Kidney (tissue), 22 donors: ENCODE measurements at places on chromosomes 6 and 20. TPM values are rescaled to one million over a fixed set of nuclear protein-coding genes. Genes with fewer than 3 reads are reported as not detected.
A peak's percentile ranks its signal among the peaks of the same experiment; 100 is the strongest.

DNA sequence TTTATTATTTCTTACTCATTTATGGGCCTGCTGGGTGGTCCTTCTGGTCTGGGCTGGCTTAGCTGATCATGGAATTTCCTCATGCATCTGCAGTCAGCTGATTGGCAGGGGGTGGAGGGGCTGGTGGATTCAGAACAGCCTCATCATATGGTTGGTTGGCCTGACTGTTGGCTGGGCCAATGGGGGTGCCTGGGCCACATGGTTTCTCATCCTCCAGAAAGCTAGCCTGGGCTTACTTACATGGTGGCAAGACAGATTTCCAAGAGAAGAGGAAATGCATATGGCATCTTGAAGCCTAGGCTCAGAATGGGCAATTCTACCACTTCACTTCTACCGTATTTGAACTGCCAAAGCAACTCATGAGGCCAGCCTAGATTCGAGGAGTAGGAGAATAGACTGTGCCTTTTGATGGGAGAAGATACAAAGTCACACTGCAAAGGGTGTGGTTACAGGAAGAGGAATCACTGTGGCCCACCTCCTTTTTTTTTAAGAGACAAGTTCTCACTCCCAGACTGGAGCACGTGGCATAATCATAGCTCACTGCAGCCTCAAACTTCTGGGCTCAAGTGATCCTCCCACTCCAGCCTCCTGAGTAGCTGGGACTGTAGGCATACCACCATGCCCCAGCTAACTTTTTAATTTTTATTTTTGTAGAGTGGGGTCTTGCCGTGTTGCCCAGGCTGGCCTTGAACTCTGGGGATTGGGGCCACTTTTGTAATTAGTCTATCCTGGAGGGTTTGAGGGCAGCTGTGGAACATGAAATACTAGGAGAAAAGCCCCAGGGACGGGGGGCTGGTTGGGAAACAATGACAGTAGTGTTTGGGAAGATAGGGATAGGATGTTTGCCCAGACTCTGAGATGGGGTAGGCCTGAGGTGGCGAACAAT lies 47.6 kb upstream of the RNF24 start:
- H3K27ac ChIP-seq: no peak overlapping the region
- H3K4me3 ChIP-seq: no peak overlapping the region
- peaks cover 6% of the 10 kb centered on the region for H3K4me1 ChIP-seq
- H3K27me3 ChIP-seq: no peaks in the 10 kb centered on the region
- no peaks in the 10 kb centered on the region for H3K36me3 ChIP-seq

The TGM3 gene
- 0.13 TPM for total RNA-seq

DNA sequence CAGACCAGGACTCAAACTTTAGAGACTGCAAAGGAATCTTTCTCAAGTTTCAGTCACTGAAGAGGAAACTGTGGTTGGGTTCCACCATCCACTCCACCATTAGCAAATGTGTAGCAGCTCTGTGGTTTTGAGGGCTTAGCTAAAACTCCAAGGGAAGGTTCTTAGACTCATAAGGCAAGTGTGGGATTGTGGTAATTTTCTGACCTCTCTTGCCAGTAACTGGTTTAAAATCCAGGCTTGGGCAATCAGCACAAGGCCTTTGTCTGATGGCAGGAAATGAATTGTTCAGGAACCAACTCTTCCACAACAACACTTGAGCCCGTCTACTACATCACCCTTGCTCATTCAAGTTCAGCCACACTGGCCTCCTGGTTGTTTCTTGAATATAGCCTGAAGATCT lies 68.6 kb upstream of the FBXL4 start:
- H3K36me3 ChIP-seq: no peaks in the 10 kb centered on the region
- no peaks in the 10 kb centered on the region for H3K4me1 ChIP-seq
- no peak overlapping the region for H3K27ac ChIP-seq

The BPIFA1 gene
- total RNA-seq: not detected

GRCh38 chr6:15089569-15090144 lies 156.2 kb upstream of the JARID2 start:
- no peaks in the 10 kb centered on the region for H3K4me1 ChIP-seq
- no peak overlapping the region for H3K27ac ChIP-seq
- no peak overlapping the region for H3K4me3 ChIP-seq
- no peak for DNase-seq
- no peaks in the 10 kb centered on the region for H3K27me3 ChIP-seq
- H3K36me3 ChIP-seq: no peaks in the 10 kb centered on the region

The SNAP91 gene
- total RNA-seq: 0.82 TPM

DNA sequence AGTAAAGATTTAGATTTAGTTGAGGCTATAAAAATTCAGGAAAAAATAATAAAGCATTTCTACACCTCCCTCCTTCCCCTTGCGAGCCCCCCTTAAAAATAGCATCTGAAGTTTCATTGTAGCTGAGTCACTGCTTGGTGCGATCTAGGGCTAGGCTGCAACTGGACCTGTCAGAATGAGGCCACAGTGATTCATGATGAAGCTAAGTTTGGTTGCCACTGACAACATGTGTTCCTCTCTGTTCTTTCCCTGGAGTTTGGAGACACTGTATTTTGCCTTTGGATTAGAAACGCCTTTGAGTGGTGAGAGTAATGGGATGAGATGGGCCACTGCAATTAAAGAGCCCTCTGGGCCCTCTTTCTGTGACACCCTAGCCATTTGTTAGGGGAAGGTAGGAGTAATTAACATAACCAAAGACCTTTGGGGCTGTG lies 334.1 kb downstream of the NRN1 start:
- no peaks in the 10 kb centered on the region for H3K27me3 ChIP-seq
- H3K36me3 ChIP-seq: no peaks in the 10 kb centered on the region
- H3K4me1 ChIP-seq: peaks cover 2% of the 10 kb centered on the region
- no peak overlapping the region for H3K27ac ChIP-seq
- DNase-seq: peak; percentile 74
- no peak overlapping the region for H3K4me3 ChIP-seq

The CGA gene
- not detected for total RNA-seq

DNA sequence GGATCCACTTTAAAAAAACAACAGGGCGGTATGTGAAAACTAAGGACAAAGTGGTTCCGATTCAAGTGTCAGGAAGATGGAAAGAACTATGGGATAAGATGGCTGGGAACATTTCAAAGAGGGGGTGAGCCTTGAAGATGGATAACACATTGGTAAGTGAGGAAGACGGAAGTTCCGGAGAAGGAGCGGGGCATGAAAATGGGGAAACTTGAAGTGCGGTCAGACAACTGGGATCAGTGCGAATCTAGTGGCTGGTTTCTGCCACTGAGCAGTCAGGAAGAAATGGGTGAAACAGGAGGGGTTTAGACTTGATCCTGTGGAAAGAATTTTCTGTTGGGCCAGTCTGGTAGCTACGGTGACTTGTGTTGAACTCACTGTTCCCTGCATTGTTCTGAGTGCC lies 1.2 kb downstream of the NAA20 start:
- no peaks in the 10 kb centered on the region for H3K27me3 ChIP-seq
- peak overlapping the region; percentile 89 for H3K4me3 ChIP-seq
- no peak overlapping the region for H3K27ac ChIP-seq
- H3K4me1 ChIP-seq: peaks cover 18% of the 10 kb centered on the region
- peaks cover 1% of the 10 kb centered on the region for H3K36me3 ChIP-seq

DNA sequence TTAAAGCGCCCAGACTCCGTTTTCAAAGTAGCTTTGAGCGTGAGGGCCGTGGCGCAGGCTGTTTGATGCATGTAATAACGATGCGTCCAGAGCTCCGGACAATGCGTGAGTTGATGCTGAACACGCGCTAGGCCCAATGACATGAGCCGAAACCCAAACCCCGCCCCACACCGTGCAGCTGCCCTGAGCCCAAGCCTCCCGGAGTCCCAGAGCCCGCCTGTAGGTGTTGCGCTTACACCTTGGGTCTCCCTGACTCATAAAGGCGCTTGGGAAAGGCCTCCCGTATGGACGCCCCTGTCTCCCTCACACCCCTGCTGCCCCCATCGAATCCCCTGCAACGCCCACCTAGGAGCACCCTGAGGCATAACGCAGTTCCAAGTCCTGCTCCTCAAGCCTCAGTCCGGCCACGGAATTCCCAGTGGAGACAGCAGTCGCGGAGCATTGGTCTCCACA lies 87.6 kb downstream of the ERMARD start:
- no peak overlapping the region for H3K4me3 ChIP-seq
- H3K27me3 ChIP-seq: no peaks in the 10 kb centered on the region
- H3K27ac ChIP-seq: no peak overlapping the region

DNA sequence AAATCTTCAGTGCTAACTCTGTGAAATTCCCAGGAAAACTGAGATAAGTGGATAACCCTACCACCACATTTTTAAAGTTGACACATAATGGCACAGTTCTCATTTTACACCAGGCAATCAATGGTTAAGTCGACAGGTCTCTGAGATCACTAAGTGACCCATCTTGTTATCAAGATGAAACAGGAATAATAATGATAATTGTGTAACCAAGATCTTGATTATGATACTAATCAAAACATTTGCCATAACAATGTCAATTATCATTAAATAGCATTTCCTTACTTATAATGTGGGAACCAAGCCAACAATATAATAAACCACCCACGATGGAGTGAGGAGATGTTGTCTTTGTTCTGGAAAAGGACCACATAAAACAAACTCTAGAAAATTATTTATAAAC lies 541.6 kb downstream of the TFAP2B start:
- no peak overlapping the region for H3K27ac ChIP-seq
- no peaks in the 10 kb centered on the region for H3K36me3 ChIP-seq
- no peaks in the 10 kb centered on the region for H3K27me3 ChIP-seq

DNA sequence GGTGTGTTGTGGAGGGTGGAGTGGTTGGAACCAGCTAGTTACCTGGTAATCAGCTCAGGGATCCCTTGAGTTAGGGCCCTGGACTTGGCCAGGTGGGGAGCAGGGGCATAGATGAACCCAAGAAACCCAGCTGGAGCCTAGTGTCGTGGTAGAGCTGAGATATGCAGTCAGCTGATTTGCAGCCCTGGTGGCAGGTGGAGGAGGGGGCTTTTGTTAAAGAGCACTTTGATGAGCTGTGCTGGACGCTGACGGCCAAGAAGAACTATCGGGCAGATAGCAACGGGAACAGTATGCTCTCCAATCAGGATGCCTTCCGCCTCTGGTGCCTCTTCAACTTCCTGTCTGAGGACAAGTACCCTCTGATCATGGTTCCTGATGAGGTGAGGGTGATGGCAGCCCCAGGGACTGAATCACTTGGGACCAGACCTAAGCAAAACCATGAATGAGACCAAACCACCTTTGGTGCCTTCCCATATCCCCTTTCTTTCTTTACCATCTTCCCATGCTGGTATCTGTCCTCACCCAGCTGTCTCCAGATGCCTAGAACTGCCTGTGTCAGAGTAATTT lies 12.7 kb downstream of the DEF6 start:
- no peaks in the 10 kb centered on the region for H3K36me3 ChIP-seq
- no peak overlapping the region for H3K4me3 ChIP-seq
- no peaks in the 10 kb centered on the region for H3K4me1 ChIP-seq
- no peak for DNase-seq

The AKAP12 gene
- total RNA-seq: 84.6 TPM

DNA sequence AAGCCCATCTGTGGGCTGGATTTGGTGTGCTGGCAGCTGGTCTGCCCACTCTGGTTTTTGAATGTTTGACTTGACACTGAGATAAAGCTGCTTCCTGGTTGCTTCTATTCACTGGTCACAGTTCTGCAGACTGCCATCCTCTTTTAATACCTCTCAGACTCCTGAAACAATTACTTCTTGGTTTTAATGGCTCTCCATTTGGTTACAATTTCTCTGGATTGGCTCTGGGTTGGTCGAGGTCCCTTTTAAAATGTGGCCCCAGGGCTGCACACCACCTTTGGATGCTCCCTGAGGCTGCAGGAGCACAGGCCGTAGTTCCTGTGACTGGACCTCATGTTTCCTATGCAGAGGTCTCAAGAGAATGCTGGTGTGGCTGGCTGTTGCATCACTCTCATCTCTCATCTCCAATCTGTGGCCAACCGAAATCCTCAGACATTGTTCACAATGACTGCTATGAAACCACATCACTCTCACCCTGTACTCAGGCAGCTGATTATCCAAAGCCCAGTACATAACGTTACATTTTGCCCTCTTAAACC lies 98.5 kb downstream of the INSM1 start:
- DNase-seq: no peak
- H3K4me1 ChIP-seq: no peaks in the 10 kb centered on the region
- H3K27ac ChIP-seq: no peak overlapping the region
- no peaks in the 10 kb centered on the region for H3K27me3 ChIP-seq
- H3K4me3 ChIP-seq: no peak overlapping the region

GRCh38 chr20:5433352-5433751 lies 116.6 kb upstream of the PROKR2 start:
- no peaks in the 10 kb centered on the region for H3K36me3 ChIP-seq
- no peak for DNase-seq
- no peak overlapping the region for H3K27ac ChIP-seq
- H3K27me3 ChIP-seq: no peaks in the 10 kb centered on the region
- H3K4me3 ChIP-seq: no peak overlapping the region

DNA sequence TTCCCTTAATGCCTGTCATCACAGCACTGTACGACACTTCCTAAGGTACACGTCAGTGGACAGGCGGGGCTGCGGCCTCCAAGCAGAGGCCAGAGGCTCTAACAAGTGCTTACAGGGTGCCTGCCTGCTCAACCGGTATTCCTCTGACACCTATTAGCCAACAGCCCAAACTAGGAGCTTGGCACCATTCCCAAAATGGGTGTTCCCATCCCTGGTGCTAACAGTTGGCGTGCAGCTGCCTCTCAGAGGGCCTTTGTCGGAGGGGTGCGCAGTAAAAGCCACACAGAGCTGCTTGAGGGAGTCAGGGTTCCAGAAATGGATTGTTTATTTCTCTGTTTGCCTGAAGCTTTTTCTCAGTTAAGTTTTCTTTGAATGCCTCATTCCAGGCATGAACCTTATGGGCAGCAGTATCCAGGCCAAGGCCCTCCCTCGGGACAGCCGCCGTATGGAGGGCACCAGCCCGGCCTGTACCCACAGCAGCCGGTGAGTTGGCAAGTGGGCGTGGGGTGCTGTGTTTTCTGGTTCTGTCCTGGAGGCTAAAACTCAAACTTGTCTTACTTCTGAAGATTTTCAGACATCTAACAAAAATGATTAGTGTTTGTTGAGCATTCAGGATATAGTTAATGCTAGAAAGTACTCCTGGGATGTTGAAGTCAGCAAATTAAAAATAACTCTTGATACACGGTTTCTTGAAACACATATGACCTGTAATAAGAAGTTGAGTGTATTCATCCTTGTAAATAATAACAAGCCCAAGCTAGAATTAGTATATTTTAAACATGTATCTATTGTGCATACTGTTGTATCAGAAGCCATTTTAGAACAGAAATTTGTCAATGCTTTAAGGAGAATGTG lies 124.7 kb downstream of the TMEM242 start:
- H3K4me3 ChIP-seq: no peak overlapping the region
- H3K27me3 ChIP-seq: no peaks in the 10 kb centered on the region
- peaks cover 41% of the 10 kb centered on the region for H3K36me3 ChIP-seq
- peak overlapping the region; percentile 54 for H3K27ac ChIP-seq
- peak; percentile 92 for DNase-seq
- H3K4me1 ChIP-seq: peaks cover 2% of the 10 kb centered on the region

The HTR1B gene
- 1.9 TPM for total RNA-seq

- H3K27me3 ChIP-seq: no peaks in the 10 kb centered on the region
- no peak for DNase-seq
- H3K27ac ChIP-seq: no peak overlapping the region
- H3K4me1 ChIP-seq: no peaks in the 10 kb centered on the region
These were observed 28.5 kb downstream of the HAO1 start for GRCh38 chr20:7911586-7912330.

- no peak for DNase-seq
- H3K27me3 ChIP-seq: no peaks in the 10 kb centered on the region
- H3K4me3 ChIP-seq: no peak overlapping the region
- no peaks in the 10 kb centered on the region for H3K4me1 ChIP-seq
- no peak overlapping the region for H3K27ac ChIP-seq
These were observed 46.1 kb upstream of the TMEM217 start for GRCh38 chr6:37303891-37304503.

The POM121L2 gene
- not detected for total RNA-seq

GRCh38 chr6:148943451-148943850 lies 196.6 kb downstream of the UST start:
- no peak overlapping the region for H3K27ac ChIP-seq
- no peaks in the 10 kb centered on the region for H3K4me1 ChIP-seq
- no peaks in the 10 kb centered on the region for H3K36me3 ChIP-seq
- no peak for DNase-seq
- H3K27me3 ChIP-seq: no peaks in the 10 kb centered on the region

The SYNDIG1 gene
- 5.4 TPM for total RNA-seq
